ENCODE measurements at places on chromosomes 16 and 17. TPM values are rescaled to one million over a fixed set of nuclear protein-coding genes. Genes with fewer than 3 reads are reported as not detected.

DNA sequence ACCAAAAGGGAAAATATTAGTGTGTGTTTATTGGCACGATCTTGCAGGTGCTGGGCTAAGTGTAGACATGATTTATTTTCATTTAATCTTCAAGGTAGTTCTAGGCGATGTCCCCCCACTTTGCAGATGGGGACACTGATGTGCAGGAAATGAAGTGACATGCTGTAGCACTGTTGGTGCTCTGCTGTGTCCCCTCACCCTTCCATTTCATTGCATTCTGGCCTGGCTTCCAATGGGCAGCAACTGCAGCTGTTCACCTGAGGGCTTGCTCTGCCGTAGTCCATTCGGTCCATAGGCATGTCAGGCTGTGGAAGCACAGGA, 123.9 kb downstream of the PRKCB start:
- no peak for DNase-seq

DNA sequence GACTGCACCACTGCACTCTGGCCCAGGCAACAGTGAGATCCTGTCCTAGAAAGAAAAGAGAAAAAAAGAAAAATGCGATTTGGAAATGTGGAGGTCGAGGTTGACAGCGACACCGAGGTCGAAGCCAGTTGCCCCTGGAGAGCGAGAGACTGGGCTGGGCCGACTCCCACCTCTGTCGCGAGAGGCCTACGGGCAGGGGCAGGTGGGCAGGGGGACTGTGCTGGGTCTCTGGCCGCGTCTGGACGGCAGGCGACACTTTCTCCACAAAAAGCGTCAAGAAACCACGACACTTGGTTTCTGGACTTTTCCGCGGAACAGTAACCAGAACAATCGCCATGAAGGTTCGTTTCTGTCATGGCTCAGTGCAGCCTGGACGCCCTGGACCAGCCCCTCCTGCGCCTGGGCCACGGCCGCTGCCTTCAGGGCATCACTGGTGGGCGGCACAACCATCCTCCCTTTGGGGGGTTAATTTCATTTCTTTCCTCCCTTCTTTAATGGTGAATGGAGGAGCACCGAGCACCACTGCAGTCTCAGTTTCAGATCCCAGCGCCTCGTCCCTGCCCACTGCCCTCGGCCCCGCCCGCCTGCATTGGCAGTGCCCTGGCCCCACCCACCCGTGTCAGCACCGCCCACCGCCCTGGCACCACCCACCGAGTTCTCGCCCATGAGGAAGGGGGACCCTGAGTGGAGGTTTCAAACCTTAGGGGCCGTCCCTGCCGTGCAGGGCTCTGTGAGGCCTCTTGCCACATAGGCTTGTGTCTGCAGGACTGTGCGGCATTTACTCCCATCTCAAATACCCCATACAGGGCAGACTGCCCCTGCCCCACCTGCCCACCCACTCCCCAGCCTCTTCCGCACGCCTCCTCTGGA, 18.5 kb upstream of the CDH15 start:
- no peak for DNase-seq

- DNase-seq, result peak; percentile 64
These were observed 611 bp downstream of the SMARCE1 start for GRCh38 chr17:40646791-40647623.

DNA sequence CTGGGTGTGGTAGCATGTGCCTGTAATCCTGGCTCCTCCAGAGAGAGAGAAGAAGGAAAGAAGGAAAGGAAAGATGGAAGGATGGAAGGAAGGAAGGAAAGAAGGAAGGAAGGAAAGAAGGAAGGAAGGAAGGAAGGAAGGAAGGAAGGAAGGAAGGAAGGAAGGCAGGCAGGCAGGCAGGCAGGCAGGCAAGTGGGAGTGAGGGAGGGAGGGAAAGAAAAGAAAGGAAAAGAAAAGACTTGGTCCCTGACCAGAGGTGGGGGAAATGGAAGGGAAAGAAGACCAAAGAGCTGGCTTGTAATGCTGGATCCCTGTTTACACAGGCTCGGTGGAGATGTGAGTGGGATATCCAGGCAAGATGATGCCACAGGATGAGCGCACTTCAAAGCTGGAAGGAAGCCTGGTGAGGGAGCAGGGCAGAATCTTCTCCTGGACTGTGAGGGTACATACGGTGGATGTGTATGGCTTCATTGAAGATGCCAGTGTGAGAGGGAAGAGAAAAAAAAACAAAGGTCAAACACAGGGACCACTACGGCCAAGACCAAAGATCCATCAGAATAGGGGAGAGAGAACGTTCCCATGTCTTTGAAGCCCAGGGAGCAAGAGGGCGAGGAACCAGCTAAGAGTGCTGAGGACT, 2.1 kb downstream of the CES1 start:
- no peak for DNase-seq

GRCh38 chr17:39178536-39178935, 12.6 kb upstream of the ARL5C start:
- DNase-seq, result no peak

- no peak for DNase-seq
These were observed 491.0 kb upstream of the CDH5 start for GRCh38 chr16:65875381-65876055.

DNA sequence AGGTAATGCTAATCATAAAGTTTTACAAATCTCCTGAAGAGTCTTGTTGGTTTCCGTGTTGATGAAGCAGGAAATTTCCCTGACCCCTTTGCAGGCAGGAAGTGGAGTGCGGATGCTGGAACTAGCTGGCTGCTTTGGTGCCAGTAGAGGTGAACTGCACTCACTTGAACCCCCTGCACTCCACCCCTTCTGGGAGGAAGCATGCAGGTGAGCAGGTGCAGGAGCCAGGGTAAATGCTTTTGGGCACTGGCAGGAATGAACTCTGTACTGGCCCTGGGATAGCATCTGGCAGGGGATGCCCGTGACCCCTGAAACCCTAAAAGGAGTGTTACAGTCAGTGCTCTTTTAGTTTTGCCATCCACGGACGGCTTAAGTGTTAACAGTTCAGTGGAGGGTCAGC, 430.4 kb downstream of the WWOX start:
- DNase-seq, result no peak

MYH1 gene
- not detected for polyA plus RNA-seq

DNA sequence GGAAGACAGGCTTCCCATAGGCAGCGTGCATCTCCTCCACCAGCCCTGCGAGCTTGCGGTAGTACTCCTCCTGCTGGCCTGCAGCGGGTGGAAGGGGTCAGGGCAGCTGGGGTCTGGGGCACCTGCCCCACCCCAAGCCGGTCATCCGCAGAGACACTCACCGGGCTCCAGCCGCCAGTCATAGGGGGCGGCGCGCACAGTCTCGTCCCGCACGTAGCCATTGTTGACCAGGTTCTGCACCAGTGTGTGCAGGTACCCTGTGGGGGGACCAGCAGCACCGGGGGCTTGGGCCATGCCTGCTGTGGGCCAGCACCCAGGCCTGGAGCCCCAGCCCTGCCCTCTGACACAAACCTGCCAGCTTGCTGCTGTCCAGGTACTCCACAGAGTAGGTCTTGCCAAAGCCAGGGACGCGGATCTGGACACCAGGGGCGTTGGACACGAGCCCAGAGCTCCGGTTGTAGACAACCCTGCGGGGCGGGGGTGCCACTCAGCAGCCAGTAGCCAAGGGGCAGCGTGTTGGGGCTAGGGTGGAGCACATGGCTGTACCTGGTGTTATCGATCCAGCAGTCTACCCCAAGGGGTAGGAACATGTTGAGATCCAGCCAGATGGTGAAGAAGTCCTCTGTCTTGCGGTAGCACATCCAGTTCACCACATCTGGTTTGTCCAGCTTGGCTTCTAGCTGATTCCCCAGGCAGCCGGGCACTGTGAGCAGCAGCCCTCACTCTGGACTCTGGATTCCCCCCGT, 1.2 kb downstream of the LCAT start:
- DNase-seq, result no peak

GRCh38 chr17:64115822-64116534, 14.0 kb downstream of the ERN1 start:
- DNase-seq, result no peak

DNA sequence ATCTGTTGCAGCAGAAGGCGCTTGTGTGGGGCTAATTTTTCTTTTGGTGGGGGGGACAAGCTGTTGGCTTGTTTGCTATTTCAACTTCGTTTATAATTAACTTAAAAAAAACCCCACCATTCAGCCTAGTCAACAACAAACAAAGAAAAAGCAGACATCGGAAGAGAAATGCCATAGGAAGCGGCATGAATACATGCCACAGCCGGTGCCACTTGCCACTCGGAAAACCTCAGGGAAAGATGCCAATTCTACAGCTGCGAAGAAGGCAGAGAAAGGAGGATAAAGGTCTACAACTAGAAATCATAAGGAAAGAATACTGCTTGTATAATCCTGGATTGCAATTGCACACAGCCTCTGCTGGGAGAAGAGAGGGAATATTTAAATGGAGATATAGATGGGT, 254.4 kb upstream of the PMFBP1 start:
- DNase-seq, result no peak

DPEP3 gene
- polyA plus RNA-seq, result 0.07 TPM

DNA sequence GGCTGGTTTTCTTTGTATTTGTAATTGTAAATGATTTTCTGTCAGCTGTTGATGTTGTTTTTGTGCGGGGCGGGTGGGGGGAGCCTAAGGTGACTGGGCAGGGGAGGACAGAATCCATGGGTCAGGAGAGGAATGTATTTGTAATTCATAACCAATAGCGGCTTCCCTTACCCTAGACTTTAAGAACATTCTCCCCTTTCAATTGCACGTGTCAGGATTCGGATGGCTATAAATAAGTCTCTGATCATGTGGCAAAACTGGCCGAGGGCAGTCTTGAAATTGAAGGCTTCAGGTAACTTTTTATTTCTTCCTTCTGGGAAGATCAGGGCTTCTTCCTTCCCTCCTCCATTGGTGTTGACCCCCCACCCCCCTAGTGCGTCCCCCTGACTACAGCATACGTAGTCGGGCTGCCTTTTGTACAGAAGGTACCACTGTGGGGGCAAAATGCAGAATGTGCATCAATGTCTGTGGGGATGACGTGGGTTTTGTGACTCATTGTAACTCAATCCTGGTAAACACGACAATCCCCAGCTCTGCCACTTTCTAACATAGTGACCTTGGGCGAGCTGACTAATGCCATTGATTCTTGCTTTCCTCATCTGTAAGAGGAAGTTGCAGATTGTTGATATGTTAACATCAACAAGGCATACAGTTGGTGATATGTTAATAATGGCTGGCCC, 16.2 kb downstream of the MARCHF10 start:
- DNase-seq, result no peak

- DNase-seq, result no peak
These were observed 1.7 kb upstream of the PRR35 start for GRCh38 chr16:558298-559020.

INCA1 gene
- 6.9 TPM for polyA plus RNA-seq

GRCh38 chr17:79485991-79486390, 124.9 kb downstream of the RBFOX3 start:
- DNase-seq, result no peak
